ENCODE measurements at places on chromosomes 16 and 17.
A peak's percentile ranks its signal among the peaks of the same experiment; 100 is the strongest.

- DNase-seq, result no peak
Observed at GRCh38 chr17:77606146-77606864, 352.2 kb upstream of the TNRC6C start.

DNA sequence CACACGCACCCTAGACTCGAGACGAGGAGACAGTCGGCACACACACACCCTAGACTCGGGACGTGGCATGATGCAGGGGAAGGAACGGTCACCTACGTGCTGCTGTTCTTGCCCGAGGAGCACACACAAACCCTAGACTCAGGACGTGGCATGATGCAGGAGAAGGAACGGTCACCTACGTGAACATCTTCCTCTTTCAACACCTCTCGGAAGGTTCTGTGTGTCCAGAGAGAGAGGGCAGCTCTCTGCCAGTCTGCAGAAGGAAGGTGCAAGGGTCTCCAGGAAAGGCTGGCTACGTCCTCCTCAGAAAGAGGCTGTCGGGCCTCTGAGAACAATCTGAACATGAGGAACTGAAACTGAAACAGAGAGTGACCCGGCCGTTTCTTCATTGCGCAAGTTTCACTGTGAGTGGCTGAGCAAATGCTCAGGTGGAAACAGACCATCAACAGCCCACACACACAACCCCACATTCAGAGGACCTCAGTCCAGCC, 43.4 kb downstream of the ZNF276 start:
- DNase-seq, result no peak

- DNase-seq, result no peak
Observed at GRCh38 chr16:70377782-70378181, 31.1 kb downstream of the DDX19A start.

DNA sequence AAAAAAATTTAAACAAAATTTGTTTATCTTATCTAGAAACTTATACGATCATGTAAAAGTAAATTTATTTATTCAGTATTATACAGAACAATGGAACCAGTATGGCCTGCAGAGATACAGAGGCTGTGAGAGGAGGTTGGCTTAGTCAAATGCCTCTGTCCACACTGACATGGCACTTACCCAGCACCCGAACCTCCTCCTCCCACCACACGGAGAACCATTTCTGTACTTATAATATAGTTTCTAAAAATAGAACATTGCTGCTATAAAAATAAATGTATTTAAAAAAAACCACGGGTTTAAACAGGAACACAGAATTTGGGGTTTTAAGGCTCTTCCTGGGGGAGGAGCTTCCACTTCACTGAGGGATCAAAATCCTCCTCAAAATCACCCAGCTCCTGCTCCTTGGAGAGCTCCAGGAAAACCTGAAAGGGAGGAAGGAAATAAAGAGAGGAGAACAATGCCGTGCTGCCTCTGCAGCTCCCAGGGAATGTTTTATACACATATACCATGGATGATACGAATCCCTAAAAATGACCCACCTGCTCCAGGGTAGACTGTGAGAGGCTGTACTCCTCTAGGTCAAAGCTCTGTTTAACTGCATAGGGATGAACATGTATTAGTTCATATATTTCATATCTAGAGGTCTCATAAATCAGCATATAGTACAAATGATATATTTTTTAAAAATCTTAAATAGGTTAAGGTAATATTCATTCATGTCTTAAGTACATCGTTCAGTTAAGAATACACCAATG, 87.3 kb downstream of the ABCA8 start:
- no peak for DNase-seq

DNA sequence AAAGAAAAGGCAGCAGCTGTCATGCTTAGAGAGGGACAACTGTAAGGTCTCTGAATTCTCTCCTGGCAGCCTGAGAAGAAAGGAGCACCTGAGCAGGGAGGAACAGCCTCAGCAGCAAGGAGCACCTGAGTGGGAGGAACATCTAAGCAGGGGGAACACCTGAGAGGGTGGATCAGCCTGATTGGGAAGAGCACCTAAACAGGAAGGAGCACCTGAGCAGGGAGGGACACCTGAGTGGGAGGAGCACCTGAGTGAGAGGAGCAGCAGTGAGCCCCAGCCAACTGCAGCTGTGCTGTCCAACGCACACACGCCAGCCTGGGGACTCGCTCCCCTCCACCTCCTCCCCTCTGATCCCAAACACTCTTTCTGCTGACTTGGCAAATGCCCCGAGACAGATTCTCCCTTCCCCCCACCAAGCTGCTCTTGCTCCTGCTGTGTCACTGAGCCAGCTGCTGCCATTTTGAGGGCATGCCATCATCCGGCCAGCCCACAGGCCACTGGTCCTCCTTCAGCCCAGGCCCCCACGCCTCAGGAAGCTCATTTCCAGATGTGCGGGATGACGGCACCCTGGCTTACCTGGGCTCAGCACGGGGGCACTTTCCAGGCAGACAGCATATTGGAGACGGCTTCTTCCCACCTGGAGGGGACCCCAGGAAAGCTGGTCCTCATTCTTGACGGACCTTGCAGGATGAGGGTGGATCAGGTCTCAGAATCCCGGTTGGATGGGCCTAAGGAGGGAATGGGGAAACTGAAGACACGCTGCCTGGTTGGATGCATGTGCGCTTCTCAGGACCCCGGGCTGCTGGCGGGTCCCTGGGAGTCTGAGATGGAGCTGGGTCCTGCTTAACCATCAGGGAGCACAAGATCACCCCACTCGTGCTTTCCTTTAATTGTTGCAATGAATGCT, 57.7 kb upstream of the RBFOX3 start:
- DNase-seq, result no peak

DNA sequence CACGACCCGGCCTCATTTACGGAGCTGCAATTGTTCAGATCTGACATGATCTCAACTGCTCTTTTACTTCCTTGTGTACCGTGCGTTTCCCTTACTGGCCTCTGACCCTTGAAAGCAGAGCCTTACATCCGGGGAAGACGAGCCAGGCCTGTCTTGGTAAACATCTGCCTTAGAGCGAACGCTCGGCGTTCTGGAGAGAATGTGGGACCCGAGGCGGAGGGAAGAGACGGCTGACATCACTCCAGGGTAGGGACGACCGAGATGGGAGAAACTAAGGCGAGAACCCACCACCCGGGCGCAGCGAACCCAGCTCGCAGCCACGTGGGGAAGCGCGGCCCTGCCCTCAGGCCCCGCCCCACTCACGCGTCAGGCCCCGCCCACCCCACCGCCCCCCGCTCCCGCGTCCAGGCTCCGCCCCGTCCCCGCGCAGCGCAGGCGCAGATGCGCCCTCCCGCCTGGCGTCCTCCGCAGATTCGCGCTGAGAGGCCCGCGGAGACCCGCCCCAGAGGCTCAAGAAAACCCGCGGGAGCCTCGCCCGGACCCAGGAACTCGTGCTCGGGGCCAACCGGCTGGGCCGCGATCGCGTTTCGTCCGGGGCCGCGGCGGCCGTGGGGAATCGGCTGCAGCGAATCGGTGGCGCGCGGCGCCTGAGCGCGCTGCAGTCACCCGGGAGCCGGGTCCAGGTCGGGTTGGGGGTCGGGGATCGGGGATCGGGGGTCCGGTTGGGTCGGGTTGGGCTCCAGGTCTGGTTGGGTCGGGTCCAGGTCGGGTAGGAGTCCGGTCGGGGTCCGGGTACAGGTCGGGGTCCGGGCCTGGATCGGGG, at the start of gene TELO2:
Gene TELO2, plus strand, starts transcription at position 438 of the 823 bp plus-strand sequence. CDS start 922 bp downstream, outside the sequence.
- peak; percentile 99 for DNase-seq

GRCh38 chr17:41917679-41918313, 955 bp downstream of the ACLY start:
- DNase-seq, result no peak

DNA sequence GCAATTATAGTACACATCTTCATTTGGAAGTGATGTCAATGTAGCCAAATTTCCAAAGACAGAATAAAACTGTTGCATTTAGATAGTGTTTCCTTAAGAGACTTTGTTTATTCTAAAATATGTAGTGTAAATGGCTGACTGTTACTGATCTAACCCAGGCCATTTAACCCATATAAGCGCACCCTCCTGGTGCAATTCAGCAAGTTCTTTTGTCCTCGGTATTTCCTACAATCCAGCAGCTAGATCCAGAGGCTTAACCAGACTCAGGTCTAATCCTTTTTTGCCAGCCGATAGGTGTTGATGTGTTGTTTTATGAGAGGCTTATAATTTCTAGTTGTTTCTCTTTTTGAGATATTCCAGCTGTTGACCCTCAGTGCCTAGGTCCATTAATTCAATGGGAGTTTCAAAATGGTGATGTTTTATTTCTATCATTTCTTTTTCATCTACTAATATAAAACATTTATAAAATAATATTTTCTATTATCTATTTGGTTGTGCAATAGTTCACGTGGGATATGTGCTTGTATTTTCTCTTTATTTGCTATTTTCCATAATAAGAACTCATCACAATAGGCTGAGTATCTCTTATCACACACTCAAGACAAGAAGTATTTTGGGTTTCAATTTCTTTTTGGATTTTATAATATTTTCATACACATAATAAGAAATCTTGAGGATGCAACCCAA, 14.5 kb downstream of the ABCA9 start:
- no peak for DNase-seq

GRCh38 chr16:649631-650030, 466 bp downstream of the WDR90 start:
- DNase-seq, result no peak

DNA sequence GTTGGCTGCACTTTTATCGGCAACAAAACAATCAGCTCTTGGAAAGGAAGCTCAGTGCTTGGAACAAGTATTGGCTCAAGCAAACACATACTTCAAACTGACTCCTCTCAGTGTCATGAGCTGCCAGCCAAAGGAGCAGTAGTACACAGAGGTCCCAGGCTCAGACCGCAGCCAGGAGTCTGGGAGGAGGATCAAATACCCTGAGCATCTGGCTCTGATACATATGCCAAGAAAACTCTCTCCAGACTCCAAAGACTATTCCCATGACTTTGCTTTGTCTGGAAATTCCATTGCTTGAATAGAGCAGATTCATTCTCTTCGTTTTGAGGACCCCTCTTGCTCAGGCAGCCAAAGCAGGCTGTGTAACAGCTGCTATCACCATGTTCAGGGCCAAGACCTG, 501.6 kb upstream of the PSMD7 start:
- DNase-seq, result no peak

DNA sequence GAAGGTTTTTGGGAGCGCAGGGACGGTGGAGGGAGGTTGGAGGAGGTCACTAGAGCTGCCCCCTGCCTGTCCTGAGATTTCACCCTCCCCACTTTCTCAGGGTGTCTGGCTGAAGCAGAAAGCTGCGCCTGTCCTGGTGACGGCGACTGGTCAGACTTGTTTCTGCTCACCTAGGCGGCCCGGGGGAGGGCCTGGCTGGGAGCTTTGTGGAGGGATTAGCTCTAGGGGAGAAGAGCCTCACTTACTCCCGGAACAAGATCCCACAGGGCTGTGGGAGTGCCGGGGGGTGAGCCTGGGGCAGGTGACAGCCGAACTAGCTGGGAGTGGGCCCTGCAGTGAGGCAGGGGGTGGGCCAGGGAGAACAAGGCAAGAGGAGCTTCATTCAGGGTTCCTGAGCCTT, 11.5 kb downstream of the NHERF1 start:
- DNase-seq, result no peak

DNA sequence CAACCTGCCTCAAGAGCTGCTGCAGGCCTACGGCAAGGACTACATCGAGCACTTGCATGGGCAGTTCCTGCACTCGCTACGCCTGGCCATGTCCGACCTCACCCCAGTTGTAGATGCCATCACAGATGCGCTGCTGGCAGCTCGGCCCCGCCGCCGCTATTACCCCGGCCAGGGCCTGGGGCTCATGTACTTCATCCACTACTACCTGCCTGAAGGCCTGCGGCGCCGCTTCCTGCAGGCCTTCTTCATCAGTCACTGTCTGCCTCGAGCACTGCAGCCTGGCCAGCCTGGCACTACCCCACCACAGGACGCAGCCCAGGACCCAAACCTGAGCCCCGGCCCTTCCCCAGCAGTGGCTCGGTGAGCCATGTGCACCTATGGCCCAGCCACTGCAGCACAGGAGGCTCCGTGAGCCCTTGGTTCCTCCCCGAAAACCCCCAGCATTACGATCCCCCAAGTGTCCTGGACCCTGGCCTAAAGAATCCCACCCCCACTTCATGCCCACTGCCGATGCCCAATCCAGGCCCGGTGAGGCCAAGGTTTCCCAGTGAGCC, 5.8 kb downstream of the HSD11B2 start:
- no peak for DNase-seq

- no peak for DNase-seq
Observed at GRCh38 chr16:77898671-77899211, 110.4 kb downstream of the VAT1L start.

DNA sequence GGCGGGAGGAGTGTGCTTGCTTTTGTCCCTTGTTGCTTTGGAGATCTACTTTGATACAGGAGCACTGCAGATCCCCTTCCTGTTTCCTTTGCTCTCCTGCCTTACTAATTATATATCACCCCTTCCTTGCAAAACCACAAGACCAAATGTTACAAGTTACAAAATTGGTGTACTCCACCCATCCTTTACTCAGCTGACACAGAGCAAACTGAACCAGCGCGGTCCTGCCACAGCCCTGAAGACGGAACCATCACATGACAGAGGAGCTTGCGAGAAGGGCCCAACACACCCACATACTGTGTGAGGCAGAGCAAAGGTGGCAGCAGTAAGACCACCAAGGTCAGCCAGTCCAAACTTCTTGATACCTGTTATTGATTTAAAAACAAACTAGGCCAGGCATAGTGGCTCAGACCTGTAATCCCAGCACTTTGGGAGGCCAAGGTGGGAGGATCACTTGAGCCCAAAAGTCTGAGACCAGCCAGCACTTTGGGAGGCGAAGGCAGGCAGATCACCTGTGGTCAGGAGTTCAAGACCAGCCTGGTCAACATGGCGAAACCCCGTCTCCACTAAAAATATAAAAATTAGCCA, 33.2 kb downstream of the CYTH1 start:
- DNase-seq, result no peak

- no peak for DNase-seq
Observed at GRCh38 chr16:79021991-79022630, 578.4 kb downstream of the MAF start.

DNA sequence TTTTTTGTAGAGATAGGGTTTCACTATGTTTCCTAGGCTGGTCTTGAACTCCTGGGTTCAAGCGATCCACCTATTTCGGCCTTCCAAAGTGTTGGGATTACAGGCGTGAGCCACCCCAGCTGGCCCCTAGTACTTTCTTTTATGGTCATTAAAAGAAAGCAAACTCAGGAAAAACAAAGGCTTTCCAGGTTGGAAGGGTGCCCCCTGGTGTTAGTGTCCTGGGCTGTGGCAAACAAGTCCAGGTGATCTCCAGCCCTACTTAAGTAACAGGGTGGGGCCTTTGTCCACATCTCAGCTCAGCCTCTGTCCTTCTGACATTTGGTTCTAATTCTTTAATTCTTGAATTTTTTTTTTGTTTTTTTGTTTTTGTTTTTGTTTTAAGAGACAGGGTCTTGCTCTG, 6.9 kb downstream of the IGFBP4 start:
- peak; percentile 27 for DNase-seq

- no peak for DNase-seq
Observed at GRCh38 chr17:30920282-30920681, 1.5 kb upstream of the ADAP2 start.

GRCh38 chr17:6509031-6509771, 47.2 kb downstream of the PITPNM3 start:
- no peak for DNase-seq

GRCh38 chr17:81859906-81860755, at the start of gene P4HB:
TSS of gene P4HB (minus strand) at chr17:81860535. CDS start at chr17:81860471, 64 bp downstream.
- DNase-seq, result peak; percentile 97
